Omental fat pad (tissue), 4 donors: ENCODE measurements at places on chromosomes 1 and 21. TPM values are rescaled to one million over a fixed set of nuclear protein-coding genes. Genes with fewer than 3 reads are reported as not detected.

GLIS1 gene
- 1.1 TPM for total RNA-seq

DNA sequence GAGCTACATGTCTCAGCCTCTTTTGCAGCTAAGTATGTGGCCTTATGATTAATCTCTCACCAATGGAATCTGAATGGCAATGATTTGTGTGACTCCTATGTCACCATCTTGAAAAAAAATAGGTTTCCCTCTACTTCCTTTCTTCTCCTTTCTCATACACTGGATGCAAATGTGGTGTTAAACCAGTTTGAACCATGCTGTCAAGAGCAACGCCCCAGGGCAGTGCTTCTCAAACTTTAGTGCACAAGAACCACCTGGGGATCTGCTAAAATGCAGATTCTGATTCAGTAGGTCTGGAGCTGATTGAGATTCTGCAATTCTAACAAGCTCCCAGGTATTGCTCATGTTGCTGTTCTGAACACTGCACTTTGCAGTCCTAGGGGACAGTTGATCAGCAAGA is 44.7 kb upstream of the ZNF644 start:
- DNase-seq, result no peak

GRCh38 chr1:200974711-200975110 is 48.8 kb downstream of the KIF21B start:
- no peak for DNase-seq

GRCh38 chr21:44930543-44930981 is 9.3 kb upstream of the SLX9 start:
- DNase-seq, result no peak

GRCh38 chr1:33853431-33853830 is 10.4 kb upstream of the HMGB4 start:
- no peak for DNase-seq

- no peak for DNase-seq
Measured at GRCh38 chr1:94355485-94355980, 62.7 kb upstream of the ABCD3 start.

THEM5 gene
- total RNA-seq, result not detected

- no peak for DNase-seq
Measured at GRCh38 chr1:162360237-162360873, 16.3 kb downstream of the SPATA46 start.

CD84 gene
- 11.4 TPM for total RNA-seq

- DNase-seq, result no peak
Measured at GRCh38 chr1:41666981-41667631, 182.6 kb upstream of the EDN2 start.

VHLL gene
- not detected for total RNA-seq

GRCh38 chr1:58409890-58410289 is 136.6 kb downstream of the OMA1 start:
- DNase-seq, result no peak

G0S2 gene
- 1,781 TPM for total RNA-seq

DNA sequence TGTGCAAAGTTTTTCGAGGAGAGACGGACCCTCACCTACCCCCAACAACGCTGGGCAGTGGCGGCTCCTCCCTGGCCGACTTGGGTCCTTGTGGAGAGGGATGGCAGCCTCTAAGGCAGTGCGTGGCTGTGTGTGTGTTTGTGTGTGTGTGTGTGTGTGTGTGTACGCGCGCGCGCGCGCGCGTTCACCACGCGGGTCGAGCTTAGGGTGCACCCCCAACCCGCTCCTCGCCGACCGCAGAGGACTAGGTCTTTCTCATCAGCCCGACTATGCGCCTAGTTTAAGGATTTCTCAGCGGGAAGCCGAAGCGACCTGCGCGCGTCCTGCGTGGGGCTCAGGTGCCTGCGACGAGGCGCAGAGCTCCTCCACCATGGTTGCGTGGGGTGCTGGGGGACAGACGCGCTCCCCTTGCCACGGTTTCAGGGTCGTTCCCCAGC is 940 bp downstream of the SOX13 start:
- DNase-seq, result no peak

SELE gene
- 29.1 TPM for total RNA-seq

HUNK gene
- total RNA-seq, result 0.12 TPM

- DNase-seq, result no peak
Measured at GRCh38 chr1:90508376-90509167, 208.5 kb downstream of the BARHL2 start.

- no peak for DNase-seq
Measured at GRCh38 chr1:86419277-86419903, 4.6 kb upstream of the CLCA2 start.

SERTAD4 gene
- total RNA-seq, result 0.36 TPM

GRCh38 chr1:245201827-245202226 is 47.0 kb downstream of the KIF26B start:
- DNase-seq, result no peak

- DNase-seq, result no peak
Measured at GRCh38 chr1:75725266-75725665, 757 bp downstream of the ACADM start.

PRCC gene
- 34.7 TPM for total RNA-seq

GRCh38 chr1:190439447-190439846 is 38.2 kb downstream of the BRINP3 start:
- no peak for DNase-seq

LMX1A gene
- total RNA-seq, result not detected

- DNase-seq, result no peak
Measured at GRCh38 chr1:50611675-50612074, 188.4 kb upstream of the DMRTA2 start.

TDRKH gene
- 3.2 TPM for total RNA-seq

DNA sequence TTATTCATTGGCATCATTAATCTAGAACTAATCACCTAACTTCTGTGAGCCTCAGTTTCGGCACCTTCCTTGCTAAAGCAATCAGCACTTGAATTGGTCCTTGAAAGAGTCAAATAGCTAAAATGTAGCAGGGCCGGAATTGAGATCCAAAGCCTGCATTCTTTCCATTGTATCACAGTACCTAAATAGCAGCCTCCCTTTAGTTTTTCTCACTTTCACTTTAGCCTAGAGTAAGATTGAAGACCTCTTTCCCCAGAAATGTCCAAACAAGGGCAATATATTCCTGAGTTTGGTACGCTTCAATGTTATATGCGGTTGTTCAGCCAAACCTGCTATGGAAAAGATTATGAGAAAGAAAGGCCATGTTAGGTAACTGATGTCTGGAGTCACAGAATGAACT is 121.9 kb upstream of the BMP8A start:
- no peak for DNase-seq
